ENCODE measurements at places on chromosomes 12 and 14. TPM values are rescaled to one million over a fixed set of nuclear protein-coding genes. Genes with fewer than 3 reads are reported as not detected.

GRCh38 chr14:88233915-88234314, 89.2 kb downstream of the KCNK10 start:
- DNase-seq: no peak

DNA sequence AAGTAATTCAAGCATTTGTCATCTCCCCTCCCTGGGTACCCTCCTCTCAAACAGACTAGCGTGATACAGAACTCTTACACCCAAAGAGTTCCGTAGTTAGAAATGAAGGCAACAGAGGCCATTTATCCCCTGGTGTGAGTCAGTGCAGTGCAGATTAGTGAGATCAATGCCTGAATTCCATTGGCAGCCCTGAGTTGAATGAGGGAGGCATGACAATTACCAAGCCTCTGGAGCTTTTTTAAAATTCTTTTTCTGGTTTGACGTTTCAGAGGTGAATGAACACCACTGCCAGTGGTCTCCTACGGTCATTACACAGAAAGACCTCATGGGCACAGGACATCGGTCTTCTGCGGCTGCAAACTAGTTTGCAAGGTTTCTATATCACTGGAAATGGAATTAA, 94.4 kb downstream of the PRIMA1 start:
- DNase-seq: no peak

GRCh38 chr12:2003676-2004112, 563 bp downstream of the DCP1B start:
- DNase-seq: no peak

DNA sequence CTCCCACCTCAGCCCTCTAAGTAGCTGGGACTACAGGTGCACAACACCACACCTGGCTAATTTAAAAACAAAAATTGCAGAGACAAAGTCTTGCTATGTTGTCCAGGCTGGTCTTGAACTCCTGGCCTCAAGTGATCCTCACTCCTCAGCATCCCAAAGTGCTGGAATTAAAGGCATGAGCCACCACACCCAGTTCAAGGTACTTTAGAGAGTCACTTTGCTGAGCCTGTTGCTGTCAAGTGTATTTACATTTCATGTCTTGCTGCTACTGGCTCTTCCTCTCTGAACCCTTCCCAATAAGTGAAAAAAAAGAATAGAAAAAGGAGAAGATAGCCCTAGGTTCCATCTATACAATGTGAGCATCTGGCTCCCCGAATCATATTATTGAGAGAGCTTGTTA, 38.4 kb downstream of the SLCO1A2 start:
- no peak for DNase-seq

DNA sequence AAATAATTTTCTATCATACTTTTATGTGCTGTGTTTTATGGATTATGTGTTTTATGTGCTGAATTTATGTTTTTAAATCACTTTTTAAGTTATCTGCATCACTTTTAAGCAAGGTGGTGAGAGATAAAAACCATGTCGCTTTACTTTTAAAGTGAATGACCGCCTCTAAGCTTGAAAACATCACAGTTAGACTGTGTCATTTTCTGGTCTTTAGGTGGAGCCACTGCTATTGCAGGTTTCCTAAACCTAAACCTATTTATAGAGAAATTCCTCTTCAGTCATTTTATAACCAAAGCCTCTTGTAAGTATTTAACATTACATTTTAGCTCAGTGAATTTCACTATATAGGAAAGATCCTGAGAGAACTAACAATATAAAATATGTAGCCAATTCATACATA, 21.0 kb upstream of the MDM2 start:
- no peak for DNase-seq

The P2RX2 gene
- total RNA-seq: not detected

GRCh38 chr12:64070454-64070853, 151.6 kb downstream of the KICS2 start:
- no peak for DNase-seq

GRCh38 chr12:87848248-87848868, 180.8 kb downstream of the C12orf50 start:
- no peak for DNase-seq

The FAIM2 gene
- total RNA-seq: 7.4 TPM

GRCh38 chr14:73829071-73829470, 22.6 kb upstream of the PTGR2 start:
- no peak for DNase-seq

- no peak for DNase-seq
Measured at GRCh38 chr12:86623267-86623666, 367.1 kb upstream of the MGAT4C start.

GRCh38 chr14:92099802-92100201, 6.6 kb downstream of the ATXN3 start:
- DNase-seq: no peak

The AQP6 gene
- not detected for total RNA-seq
